Stimulated activated CD8-positive, alpha-beta memory T cell treated with anti-CD3 and anti-CD28 coated beads, Interleukin-2, amount 100 ng/mL, for 1 hour (primary cell): ENCODE measurements at places on chromosomes 5 and 9.

- no peak for DNase-seq
Observed at GRCh38 chr5:168244838-168245559, 46.4 kb upstream of the WWC1 start.

GRCh38 chr9:36941441-36941840, 92.6 kb downstream of the PAX5 start:
- DNase-seq = no peak

GRCh38 chr5:170297589-170298462, at the start of gene LCP2:
TSS of gene LCP2 (minus strand) at chr5:170297777. CDS start at chr5:170297611, 166 bp downstream.
- no peak for DNase-seq

DNA sequence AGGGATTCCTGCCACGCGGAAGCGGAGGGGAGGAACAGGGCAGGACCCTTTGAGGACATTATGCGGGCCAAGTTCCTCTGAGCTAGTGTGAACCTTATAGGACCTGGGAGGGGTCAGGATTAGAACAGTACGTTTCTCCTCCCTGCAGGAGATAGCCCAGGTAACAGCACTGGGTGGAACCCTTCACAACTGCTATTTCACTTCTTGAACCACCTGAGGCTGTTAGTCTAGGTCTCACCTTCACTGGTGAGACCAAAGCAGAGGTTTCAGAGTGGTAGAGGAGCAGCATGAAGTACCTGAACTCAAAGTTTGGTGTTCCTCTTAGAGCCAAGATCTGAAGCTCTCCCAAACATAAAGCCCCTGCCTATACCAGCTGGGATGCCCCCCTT, 832 bp downstream of the EIF4EBP3 start:
- no peak for DNase-seq

- no peak for DNase-seq
Observed at GRCh38 chr9:123997665-123998277, 13.8 kb upstream of the LHX2 start.

- no peak for DNase-seq
Observed at GRCh38 chr5:100772548-100772947, 130.5 kb downstream of the ST8SIA4 start.

GRCh38 chr5:144335561-144335960, 164.9 kb downstream of the KCTD16 start:
- no peak for DNase-seq

DNA sequence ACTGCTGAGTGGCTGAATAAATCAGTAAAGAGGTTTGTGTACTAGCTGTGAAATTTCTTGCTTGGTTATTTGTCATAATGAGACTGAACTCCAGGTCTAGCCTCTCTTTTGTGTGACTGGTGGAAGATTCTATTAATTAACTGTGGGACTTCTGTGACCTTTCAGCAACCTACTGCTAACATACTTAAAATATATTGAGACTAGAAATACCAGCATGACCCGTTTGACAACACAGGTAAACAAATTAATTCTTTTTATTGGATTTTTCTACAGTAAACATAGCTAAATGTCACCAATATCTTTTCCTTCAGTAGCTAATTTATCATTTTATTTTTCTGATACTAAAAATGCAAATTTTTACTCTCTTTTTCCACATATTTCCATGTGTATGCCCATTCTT, 390.4 kb upstream of the KCNN2 start:
- DNase-seq = no peak

DNA sequence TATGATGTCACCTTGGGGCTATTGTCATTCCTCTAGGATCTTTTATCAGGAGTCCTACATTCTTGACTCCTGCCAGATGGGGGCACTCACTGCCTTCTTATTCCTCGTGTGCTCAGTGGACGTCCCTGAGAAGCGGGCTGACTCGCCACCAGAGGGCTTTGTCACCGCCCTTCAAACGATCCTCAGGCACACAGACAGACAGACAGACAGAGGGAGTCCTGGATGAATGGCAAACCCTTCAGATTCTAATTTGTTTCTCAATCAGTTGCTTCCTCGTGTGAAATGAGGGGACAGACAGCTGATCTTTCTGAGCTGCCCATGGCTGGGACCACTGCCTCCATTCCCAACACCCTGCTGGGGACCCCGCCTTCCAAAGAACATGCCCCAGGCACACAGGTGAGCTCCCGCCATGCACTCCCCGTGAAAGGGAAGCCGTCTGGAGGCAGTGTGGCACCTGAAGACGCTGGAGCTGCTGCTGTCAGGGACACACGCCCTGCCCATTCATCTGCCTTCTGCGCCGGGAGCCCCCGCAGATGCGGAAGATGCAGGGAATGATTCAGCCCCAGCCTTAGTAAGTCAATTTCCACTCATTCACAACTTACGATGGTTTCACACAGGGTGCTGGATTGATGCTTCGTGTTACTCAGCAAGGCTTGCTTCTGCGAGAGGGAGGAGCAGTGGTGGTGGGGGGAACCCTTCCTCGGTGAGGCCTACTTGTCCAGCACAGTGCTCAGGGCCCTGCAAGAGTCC, 24.9 kb upstream of the SH3PXD2B start:
- DNase-seq = no peak

DNA sequence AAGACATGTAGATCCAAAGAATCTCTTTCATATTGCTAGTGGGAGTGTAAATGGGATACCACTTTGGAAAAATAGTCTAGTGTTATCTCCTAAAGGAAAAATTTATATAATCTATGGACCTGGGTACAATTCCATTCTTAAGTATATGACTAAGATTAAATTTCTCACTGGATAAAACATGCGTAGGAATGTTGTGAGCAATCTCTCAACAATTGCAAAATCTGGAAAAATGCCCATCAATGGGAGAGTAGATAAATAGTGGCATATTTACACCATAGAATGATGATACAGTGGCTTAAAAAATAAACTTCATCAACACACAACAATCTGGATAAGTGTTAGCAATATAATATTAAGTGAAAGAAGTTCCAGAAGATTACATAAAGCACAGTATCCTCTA, 469.5 kb downstream of the MAN2A1 start:
- DNase-seq = no peak

DNA sequence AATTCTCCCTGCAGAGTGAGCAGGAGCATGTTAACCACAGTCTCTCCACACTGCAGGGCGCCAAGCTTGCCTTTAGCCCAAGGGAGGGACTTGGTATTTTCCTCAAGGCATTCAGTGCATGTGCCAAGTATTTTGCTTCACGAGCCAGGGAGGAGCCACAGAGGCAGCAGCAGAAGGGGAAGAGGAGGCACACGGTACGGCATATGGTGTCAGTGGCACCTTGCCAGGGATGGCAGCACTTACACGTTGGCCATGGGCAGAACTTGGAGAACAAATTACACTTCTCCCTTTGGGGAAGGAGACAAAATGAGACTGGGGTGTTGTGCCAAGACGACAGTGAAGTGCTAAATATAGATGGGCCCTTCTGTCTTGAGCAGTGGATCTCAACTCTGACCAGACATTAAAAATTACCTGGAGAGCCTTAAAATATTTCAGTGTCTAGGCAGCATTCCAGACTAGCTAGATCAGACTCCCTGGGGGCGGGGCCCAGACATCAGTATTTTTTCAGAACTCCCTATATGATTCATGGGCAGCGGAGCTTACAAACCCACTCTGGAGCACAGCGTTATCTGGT, 155.8 kb downstream of the DRD1 start:
- DNase-seq = no peak

DNA sequence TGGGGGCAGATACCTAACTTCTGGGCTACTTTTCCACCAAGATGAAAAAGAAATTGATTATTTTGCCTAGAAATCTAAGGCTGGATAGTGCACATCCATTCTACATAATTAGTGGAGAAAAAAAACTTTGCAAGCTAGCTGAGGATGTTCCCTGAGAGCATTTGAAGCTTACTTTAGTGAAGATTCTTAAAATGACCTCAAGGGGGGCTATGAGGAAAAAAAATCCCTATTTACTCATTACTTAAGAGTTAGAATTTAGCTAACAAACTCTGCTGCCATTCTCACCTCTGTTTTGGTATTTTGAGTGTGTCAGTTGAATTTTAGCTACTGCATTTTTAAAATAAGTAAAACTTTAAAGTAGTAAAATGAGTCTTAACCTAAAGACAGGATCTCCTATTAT, 9.2 kb upstream of the FGF10 start:
- DNase-seq = no peak

DNA sequence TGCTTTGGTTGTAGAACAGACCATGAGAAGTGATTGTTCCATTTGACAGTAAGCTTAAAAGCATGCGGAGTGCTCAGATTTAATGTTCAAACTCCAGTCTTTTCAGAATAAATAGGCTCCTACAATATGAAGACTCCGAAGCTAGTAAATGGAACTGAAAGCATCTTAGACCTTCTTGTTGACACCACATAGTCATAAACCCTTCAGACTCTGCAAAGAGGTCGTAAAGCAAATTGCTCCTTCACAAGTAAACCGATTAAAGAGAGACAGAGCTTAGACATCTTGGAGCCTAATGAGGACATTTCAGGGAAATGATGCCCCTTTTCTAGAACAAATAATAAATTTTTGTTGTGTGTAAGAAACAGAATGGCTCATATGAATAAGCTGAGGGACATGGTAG, 511.0 kb upstream of the RIOK2 start:
- no peak for DNase-seq

GRCh38 chr5:73464016-73464745, 15.6 kb upstream of the FOXD1 start:
- no peak for DNase-seq

GRCh38 chr5:126499853-126500342, 76.7 kb downstream of the GRAMD2B start:
- DNase-seq = no peak

DNA sequence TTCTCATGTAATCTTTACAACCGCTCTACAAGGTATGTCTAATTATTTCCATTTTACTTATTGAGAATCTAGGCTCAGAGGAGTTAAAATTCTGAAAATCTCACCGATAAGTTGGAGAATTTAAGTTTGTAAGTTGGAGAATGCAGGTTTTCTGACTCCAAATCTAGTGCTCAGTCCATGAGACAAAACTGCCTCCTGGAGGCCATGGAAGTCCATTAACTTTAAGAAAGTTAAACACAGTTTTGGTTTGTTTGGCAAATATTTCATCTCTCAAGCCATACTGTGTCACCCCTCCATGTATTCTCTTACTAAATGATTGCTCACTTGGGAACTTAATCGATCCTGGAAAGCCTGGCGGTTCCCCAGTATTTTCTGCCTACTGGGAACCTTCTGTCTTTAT, 52.6 kb downstream of the INIP start:
- DNase-seq = no peak

GRCh38 chr5:96597438-96598020, 64.6 kb upstream of the CAST start:
- DNase-seq = no peak

GRCh38 chr9:68750786-68751185, 45.7 kb downstream of the PIP5K1B start:
- DNase-seq = no peak

GRCh38 chr5:76720988-76721569, 5.2 kb downstream of the F2R start:
- no peak for DNase-seq

DNA sequence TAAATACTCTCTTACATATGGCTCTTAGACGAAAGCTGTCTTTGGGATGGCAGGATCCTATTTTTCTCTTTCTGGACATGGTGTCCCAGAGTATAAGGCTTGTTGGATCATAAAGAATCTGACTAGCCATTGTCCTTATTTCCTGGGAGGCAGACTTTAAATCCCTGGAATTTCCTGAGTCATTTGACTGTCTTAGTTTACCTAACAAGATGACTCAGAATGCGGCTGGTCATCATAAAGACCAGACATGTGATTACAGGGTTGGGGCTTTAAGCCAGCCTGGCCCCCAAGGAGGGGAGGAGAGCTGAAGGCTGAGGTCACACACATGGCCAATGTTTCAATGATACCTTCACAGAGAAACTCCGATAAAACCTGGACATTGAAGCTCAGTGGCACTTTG, 37.2 kb downstream of the FAM240B start:
- DNase-seq = no peak
